ENCODE measurements at places on chromosomes 12 and 14.

GRCh38 chr12:6944381-6945186, 762 bp downstream of the C12orf57 start:
- DNase-seq = peak; percentile 92

DNA sequence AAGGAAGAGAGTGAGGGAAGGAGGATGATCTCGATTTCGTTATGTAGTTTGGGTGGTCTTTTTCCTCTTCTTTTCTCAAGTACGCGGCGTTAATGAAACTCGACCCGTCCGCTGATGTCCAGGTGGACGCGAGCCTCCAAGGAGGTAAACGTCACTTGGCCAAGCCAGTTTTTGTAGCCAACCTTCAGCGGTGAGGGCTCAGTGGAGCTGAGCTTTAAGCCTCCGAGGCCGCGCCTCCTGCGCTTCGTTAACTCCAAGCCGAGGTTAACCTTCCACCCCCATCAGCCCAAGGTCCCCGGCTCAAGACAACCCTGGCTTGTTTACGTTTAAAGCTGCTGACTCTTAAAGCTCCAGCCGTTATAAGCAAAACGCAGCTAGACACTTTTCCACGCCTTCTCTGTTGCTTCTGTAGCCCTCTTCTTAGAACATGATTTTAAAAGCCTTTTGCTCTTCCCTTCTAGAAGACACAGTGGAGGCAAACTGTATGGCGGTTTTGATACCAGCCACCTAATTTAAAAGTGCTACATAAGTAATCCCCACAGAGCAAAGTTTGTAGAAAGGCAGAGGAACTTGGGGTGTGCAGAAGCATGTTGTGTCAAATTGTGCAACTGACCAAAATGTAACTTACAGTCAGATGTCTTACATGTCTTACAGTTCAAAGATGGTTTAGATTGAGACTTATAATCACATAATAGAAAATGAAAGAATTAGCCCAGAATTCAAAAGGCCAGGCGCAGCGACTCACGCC, 923 bp upstream of the ITPR2 start:
- peak; percentile 48 for DNase-seq

GRCh38 chr12:104050436-104050835, 449 bp upstream of the GLT8D2 start:
- no peak for DNase-seq

DNA sequence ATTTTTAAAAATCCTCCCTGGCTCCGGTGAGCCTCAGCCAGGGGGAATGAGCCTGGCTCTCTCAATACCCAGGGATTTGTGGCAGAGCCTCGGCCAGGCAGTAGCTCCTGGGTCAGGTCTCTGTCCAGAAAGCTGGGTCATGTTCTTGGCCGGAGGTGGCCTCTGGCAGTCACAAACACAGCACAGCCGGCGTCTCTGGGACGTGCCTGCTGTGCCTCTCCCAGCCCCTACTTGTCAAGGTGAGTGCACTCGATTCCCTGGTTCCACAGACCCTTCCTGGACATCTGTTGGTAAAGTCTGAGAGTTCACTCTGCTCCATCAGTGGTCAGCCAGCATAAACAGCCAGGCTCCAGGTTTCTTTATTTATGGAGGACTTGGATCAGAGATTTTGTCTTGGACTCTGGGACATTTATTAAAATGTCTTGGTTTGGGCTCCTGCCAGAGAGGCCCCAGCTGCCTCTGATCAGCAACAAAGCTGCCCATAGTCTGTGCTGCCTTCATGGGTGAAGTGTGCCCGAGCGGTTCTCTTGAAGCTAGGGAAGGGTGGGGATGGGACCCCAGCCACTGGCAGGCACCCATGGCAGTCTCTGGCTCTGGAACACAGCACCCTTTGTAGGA, 56.7 kb downstream of the DGLUCY start:
- no peak for DNase-seq

GRCh38 chr14:54806616-54807015, 96.0 kb downstream of the GCH1 start:
- no peak for DNase-seq

- DNase-seq = peak; percentile 13
Measured at GRCh38 chr12:89162589-89163261, 189.6 kb downstream of the DUSP6 start.

DNA sequence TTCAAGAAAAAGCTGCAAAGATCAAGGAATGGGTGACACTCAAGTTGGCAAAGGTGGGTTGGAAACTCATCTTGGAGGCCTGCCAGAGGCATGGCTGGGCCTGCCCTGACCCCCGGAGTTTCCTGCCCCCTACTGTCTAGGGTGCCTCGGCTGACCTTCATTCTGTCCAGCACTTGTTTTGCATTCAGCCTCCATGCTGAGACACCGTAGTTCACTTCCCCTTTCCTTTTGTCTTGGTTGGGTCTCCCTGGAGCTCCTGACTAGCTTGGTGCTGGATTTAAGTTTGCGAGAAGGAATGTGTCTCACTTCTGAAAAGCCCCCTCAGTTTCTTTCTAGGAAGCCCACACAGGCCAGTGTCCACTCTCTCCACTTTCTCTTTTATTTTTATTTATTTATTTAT, 26.5 kb downstream of the PLEKHH1 start:
- no peak for DNase-seq

DNA sequence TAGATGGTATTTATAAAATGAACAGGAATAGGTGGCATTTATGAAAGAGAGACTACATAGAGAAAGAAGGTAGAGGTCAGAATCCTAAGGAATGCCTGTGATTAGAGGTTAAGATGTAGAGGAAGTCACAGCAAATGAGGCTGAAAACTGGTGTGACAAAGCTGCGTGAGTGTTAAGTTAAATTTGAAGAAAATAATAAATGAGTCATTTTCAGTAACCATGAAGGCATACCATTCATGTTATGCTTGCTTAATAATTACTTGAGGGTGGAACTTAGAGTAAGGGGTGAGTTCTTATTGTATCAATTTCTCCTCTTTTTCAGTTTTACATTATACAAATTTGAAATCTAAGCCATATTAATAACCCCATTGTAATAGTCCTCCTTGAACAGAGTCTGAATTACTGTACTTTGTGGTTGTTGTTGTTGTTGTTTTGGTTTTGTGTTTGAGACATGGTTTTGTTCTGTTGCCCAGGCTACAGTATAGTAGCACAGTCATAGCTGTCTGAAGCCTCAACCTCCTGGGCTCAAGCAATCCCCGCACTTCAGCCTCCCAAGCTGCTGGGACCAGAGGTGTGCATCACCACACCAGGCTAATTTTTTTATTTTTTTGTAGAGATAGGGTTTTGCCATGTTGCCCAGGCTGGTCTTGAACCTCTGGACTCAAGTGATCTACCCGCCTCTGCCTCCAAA, 761.5 kb downstream of the GALC start:
- no peak for DNase-seq

DNA sequence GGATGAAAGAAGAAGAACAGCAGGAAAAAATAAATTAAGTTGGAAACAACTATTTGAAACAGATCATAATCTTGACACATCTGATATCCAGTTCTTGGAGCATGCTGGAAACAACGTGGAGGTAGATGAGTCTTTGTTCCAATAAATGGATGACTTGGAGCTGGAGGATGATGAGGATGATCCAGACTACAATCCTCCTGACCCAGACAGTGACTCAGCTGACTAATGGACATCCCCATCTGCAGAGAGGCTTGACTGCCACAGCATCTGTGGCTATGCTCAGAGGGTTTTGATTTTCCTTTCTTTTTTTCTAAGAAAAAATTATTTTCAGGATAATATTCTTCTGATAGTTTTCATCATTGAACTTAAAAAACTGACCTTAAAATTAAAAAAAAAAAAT, 6.2 kb upstream of the ZDHHC17 start:
- DNase-seq = no peak

GRCh38 chr12:29960122-29960521, 176.4 kb upstream of the TMTC1 start:
- no peak for DNase-seq

DNA sequence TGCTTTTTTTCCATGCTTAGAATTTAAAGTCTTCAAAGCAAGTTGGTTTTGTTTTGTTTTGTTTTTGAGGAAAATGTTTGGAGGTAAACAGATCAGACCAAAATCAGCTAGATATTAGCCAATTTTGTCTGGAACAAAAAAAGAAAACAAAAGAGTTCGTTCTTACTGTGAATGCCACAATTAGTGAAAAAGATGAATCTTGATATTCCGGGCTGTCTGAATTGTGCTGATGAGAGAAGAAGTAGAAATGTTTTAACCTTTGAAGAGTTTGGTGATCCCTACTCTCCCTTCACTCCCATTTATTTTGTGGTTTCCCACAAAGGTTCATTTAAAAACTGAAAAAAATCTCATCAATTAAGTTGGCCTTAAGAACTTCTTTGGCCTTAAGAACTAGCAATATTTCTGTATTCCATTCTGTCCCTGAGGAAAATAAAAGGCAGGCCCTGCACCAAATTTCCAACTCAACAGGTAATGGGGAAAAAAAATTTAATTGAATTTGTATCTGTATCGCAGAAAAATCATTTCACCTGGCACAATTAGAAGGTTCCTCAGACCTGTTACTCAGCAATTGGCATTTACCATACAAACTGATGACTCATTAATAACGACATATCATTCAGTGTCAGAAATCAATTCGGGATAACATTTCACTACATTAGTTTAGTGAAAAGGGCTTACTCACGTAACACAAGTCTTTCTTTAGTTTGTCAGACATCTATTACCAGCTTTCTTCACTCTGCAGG, 562 bp upstream of the GLIPR1L2 start:
- DNase-seq = no peak

DNA sequence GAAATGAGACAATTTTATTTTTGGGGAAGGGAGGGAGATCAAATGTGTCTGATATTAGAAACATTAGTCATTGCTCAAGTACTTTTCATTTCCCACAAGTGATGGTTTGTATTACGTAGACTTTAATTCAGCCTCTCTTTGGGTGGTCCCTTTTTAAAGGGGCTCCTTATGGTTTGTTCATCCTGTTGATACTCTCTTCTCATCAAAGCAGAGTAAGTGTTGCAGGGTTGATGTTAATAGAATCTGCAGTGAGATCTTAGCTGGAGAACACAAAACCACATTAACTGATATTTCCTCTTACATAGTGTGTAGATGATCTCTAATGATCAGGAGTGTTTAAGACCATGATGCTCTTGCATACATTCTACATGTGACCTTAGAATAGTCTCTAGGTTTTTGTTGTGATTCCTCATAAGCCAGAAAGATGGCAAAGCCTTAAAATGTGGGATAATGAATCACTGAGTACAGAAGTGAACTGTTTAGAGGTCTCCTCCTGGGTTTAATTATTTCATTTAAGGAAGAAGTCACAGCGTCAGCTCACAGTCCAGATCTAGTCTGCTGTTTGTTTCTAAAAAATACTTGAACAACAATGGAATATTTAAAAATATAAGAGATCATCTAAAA, 87.4 kb upstream of the PTPRR start:
- no peak for DNase-seq

DNA sequence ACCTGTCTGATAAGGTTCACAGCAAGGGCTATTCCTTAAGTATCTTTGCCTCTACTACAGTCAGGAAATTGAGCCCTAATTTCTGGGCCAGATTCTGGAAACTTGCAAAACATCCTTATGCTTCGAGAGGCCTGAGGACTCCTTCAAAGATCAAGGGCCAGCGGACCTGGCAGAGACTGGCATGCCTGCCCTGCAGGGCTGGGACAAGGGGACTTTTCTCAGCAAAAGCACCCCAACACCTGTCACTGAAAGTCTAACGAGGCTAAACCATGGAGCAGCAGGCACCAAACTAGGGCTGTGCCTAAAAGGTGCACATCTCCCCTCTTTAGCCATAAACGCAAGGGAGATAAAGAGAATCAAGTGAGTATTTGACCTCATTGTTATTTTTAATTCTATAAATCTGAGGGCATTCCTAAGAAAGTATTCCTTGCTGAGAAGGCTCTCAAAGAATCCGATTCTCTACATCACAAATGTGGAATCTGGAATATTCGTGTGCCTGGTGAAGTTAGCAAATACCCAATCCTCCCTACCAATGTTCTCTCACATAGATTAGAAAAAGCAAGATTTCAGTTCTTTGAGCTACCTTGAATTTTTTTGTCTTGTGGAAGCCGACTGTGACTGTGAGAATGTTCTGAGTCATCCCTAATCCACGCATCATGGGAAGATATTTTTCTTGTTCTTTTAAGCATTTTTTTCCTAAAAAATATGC, 328.2 kb upstream of the NOVA1 start:
- no peak for DNase-seq

Measured in stimulated activated naive CD8-positive, alpha-beta T cell treated with anti-CD3 and anti-CD28 coated beads, Interleukin-15, amount 100 ng/mL, for 72 hours (primary cell).